NCI-H526 (cell line): ENCODE measurements at places on chromosomes 7 and 10.

- DNase-seq, result no peak
Observed at GRCh38 chr7:157462840-157463239, 126.0 kb downstream of the DNAJB6 start.

DNA sequence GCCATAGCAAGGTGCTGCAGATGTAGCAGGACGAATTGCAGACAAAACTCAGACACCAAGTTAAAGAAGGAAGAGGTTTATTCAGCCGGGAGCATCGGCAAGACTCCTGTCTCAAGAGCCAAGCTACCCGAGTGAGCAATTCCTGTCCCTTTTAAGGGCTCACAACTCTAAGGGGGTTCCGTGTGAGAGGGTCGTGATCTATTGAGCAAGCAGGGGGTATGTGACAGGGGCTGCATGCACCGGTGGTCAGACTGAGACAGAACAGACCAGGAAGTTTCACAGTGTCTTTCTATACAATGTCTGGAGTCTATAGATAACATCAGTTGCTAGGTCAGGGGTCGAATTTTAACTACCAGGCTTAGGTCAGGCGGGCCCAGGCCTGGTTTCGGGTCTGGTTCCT is 222.0 kb upstream of the C7orf33 start:
- no peak for DNase-seq

DNA sequence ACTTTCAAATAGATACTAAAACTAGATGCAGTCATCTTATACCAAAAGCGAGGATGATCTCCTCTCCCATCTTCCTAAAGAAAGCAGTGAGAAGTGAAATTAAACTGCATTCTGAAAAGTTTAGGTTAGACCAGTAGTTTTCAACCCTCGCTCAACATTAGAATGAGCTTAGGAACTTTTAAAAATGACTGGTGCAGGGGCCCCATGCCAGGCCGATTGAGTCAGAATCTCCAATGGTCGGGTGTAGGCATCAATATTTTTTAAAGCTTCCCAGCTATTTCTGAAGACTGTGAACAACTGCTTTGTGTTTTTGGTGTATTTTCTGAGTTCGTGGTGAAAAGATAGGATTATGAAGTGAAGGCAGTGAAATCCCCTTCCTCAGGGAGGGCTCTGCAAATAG is 146.0 kb downstream of the VTI1A start:
- DNase-seq, result no peak

DNA sequence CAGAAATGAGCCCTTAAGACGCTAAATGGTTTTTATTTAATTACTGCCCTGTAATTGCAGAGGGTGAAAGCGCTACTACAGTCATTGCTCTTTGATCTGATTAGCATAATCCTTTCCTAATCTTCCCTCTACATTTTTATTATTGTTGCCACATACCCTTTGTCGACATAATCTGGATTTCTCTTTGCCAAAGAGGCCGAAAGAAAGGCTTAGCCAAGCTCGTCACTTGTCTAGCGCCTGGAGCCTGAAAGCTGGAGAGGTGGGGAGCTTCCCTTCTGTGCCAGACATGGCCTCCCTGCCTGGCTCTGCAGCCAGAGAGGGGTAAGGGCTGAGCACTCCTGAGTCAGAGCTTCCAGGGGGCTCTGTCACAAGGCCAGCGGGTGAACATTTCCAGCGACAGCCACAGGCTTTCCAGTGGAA is 145.9 kb downstream of the PRKAG2 start:
- no peak for DNase-seq

- no peak for DNase-seq
Observed at GRCh38 chr7:7553386-7553785, 13.3 kb upstream of the MIOS start.

DNA sequence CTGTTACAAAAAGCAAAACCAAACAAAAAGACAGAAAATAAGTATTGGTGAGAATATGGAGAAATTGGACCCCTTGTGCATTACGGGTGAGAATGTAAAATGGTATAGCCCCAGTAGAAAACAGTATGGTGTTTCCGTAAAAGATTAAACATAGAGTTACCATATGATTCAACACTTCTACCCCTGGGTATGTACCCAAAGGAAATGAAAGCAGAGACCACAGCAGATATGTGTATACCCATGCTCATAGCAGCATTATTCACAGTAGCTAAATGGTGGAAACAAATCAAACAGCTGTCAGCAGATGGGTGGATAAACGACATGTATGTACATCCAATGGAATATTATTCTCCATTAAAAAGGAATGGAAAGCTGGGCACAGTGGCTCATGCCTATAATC is 42.4 kb downstream of the STARD3NL start:
- no peak for DNase-seq

- DNase-seq, result no peak
Observed at GRCh38 chr7:132872034-132872433, 209.9 kb downstream of the CHCHD3 start.

GRCh38 chr7:91566402-91566732 is 302.1 kb downstream of the FZD1 start:
- DNase-seq, result peak; percentile 40

GRCh38 chr10:126090911-126091728 is 194.8 kb downstream of the FANK1 start:
- no peak for DNase-seq

- no peak for DNase-seq
Observed at GRCh38 chr10:132648851-132649528, 111.4 kb downstream of the INPP5A start.

DNA sequence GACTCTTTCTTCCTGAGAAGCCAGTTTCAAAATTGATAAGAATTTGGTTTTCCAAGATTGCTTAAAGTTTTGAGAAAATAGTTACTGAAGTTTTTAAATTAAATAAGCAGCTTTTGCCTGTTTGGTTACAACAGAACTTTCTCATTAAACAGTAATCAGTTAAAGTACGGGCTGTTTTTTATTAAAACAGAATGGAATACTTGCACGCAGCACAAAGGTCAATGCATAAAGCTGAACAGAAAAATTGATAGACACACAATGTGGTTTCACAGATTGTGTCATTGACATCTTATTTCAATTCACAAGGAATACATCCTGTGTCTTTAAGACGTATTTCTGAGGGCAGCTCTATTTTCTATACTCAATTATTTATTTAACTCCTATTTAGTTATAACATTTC is 192.2 kb downstream of the PRKG1 start:
- DNase-seq, result no peak

GRCh38 chr7:659306-659847 is 67.1 kb upstream of the DNAAF5 start:
- DNase-seq, result no peak

- DNase-seq, result no peak
Observed at GRCh38 chr7:137990251-137990941, 11.5 kb downstream of the CREB3L2 start.

- no peak for DNase-seq
Observed at GRCh38 chr7:4745971-4746919, 29.2 kb upstream of the AP5Z1 start.

GRCh38 chr7:73308074-73308664 is 457 bp downstream of the NSUN5 start:
- no peak for DNase-seq

GRCh38 chr7:9709216-9709615 is 1264.5 kb upstream of the PHF14 start:
- no peak for DNase-seq

DNA sequence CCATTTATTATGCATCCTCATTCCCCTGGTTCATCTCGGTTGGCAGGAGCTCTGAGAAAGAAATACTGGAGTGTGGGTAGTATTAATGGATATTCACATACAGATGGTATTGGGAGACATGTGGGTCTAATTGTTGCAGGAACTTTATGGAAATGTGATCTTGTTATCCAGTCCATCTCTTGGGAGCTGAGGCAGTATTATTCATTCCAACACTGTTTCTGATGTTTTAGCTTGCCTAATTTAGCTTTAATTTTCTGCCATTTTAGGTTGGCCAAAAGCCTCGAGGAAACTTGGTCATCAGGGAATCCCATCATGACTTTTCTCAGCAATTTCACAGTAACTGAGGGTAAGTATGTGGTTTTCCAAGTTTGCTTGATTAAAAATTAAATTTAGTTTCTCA is 125.7 kb downstream of the ABCA13 start:
- no peak for DNase-seq

DNA sequence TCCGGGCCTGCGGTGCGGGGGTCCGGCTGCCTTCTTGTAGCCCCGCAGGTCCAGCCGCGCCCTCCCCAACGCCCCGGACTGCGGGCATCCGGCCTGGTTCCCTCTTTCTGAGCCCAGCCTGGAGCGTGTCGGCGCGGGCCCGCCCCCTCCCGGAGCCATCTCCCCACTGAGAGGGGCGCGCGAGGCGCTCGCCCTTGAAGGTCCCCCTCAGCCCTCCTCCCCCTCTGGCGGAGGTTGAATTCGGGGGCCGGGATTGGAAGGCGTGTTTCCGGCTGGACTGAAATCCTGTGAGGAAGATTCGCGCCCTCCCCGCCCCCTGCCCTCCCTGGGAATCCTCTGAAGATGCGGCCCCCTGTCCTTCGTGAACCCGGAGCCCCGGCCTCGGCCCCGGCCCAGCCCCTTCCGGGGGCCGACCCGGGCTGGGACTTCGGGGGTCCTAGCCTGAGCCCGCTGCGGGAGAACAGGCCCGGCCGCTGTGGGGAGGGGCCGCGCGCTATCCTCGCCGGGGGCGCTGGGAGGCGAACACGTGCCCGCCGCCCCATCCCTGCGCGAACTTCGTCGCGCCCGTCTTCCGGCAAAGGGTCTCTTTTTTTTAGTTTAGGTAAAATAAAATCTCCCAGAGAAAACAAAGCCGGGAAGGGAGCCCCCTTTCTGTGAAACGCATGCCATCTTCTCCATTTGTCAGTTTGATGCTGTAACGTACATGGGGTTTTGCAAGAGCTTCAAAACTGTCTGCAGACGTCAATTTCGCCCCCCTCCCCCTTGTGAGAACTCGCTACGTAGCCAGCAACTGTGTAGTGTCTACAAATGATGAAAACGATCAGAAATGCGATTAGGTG is 636 bp downstream of the PDCD4 start:
- peak; percentile 76 for DNase-seq

DNA sequence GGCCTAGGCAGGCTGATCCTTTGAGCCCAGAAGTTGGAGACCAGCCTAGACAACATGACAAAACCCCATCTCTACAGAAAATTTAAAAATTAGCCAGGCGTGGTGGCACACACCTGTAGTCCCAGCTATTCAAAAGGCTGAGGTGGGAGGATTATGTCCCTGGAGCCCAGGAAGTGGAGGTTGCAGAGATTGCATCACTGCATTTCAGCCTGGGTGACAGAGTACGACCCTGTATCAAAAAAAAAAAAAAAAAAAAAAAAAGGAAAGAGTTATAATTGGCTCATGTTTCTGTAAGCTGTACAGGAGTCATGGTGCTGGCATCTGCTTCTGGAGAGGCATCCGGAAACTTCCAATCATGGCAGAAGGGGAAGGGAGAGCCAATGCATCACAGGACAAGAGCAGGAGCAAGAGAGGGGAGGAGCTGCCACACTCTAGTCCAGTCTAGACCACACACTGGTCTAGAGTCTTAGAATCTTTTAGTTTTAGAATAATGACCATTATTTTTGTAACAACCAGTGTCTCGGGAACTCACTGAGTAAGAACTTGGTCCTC is 16.8 kb downstream of the DOCK1 start:
- no peak for DNase-seq

DNA sequence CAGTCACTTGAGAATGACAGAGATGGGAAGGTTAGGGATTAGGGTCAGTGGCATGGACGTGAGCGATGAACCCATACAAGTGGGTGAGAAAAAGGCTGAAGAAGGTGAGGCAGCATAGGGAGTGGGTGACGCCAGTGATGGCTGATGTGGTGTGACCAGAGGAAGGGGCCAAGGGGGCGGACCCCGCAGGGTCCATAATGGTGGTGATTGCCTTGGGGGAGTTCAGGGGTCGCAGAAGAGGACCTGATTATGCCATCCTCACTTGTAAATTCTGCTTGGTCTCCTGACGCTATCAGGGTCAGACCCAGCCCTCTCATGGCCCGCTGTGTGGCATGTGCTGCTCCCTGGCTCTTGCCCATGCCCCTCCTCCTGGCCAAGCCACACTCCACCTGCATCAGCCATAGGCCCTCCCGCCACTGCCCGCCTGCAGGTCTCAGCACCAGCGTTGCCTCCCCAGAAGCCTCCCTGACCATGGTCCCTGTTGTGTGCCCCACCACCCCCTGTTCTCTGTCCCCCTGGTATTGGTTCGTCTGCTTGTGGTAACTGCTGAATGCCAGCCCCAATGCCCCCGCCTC is 235.7 kb downstream of the EBF3 start:
- no peak for DNase-seq

GRCh38 chr7:151400626-151401315 is 9.1 kb downstream of the WDR86 start:
- DNase-seq, result no peak

- DNase-seq, result no peak
Observed at GRCh38 chr10:24891823-24892222, 60.6 kb downstream of the PRTFDC1 start.

DNA sequence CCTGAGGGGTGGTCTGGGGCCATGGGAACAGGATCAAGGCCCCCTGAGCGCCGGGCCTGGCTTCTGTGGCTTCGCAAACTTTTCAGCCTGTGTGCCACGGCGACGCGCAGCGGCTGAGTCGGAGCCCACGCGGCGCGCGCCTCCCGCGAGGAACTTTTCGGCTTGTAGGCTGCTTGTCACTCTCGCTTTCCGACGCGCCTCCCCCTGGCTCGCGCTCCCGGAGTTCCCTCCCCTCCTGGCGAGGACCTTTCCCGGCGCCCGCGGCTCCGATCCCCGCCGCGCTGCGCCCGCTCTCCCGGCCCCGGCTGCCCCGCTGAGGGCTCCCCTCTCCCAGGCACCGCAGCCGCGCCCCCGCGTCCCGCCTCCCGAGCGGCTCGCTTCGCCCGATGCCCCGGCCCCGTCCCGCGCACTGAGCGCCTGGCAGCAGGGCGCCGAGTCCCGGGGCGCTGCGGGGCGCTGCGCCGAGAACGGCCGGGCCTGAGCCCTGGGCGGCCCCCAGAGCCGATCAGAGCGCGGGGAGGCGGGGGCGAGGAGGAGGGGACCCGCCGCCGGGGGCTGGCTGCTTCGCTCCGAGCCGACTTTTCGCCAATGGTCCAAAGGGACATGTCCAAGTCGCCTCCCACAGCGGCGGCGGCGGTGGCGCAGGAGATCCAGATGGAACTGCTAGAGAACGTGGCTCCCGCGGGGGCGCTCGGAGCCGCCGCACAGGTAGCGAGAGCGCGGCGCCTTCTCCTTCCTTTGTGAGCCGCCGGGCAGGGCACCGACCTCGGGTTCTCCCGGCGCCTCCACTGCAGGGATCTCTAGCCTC is at the start of gene CACNB2:
CACNB2 (plus strand) TSS at position 276 of the 808 bp plus-strand sequence.
- DNase-seq, result peak; percentile 74

- no peak for DNase-seq
Observed at GRCh38 chr7:142507799-142508198, 241.5 kb upstream of the PRSS1 start.

DNA sequence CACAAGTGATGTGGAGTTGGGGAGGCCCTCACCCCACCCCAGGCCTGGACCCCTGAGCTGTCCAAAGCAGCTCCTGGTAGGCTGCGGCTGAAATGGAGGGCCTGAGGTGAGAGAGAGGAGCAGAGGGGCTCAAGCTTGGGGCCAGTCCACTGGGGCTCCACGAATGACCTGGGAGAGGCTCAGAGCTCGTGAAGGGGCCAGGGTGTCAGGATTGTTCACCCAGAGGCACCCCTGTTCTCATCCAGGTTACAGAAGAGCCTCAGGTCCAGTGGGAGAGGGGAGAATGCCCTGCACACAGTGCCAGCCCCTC is 102.2 kb upstream of the RET start:
- DNase-seq, result no peak

GRCh38 chr10:7196284-7196683 is 214.6 kb downstream of the SFMBT2 start:
- no peak for DNase-seq
